ENCODE measurements at places on chromosomes 11 and 22. TPM values are rescaled to one million over a fixed set of nuclear protein-coding genes. Genes with fewer than 3 reads are reported as not detected.

- no peak overlapping the region for H3K4me3 ChIP-seq
- H3K4me1 ChIP-seq: no peaks in the 10 kb centered on the region
- no peaks in the 10 kb centered on the region for H3K27me3 ChIP-seq
- H3K36me3 ChIP-seq: no peaks in the 10 kb centered on the region
Measured at GRCh38 chr11:1199241-1199750, 23.6 kb upstream of the MUC5B start.

XKR3 gene
- not detected for total RNA-seq

DNA sequence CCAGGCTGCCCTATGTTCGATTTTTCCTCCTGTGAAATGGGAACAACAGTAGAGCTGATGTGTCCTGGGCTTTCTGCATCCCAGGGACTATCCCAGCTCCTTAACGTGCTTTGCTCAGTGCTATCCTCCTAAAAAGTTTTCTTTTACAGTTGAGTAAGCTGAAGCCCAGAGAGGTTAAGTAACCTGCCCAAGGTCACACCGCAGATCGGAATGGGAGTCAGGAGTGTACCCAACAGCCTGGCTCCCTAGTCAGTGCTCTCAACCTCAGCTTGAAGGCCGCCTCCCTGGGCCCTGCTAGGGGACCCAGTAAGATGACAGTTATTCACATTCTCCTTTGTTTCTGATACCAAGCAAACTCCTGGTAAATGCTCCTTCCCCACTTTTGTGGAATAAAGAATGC is 45.9 kb downstream of the PARVB start:
- no peaks in the 10 kb centered on the region for H3K4me1 ChIP-seq
- H3K27me3 ChIP-seq: no peaks in the 10 kb centered on the region
- no peaks in the 10 kb centered on the region for H3K36me3 ChIP-seq
- DNase-seq: no peak
- no peak overlapping the region for H3K27ac ChIP-seq

FAT3 gene
- 2.8 TPM for total RNA-seq

PHF21B gene
- total RNA-seq: not detected

- no peaks in the 10 kb centered on the region for H3K27me3 ChIP-seq
- DNase-seq: no peak
- no peak overlapping the region for H3K4me3 ChIP-seq
- no peaks in the 10 kb centered on the region for H3K36me3 ChIP-seq
- no peaks in the 10 kb centered on the region for H3K4me1 ChIP-seq
Measured at GRCh38 chr11:60821827-60822599, 19.9 kb upstream of the CCDC86 start.

ZNF214 gene
- not detected for total RNA-seq

DNA sequence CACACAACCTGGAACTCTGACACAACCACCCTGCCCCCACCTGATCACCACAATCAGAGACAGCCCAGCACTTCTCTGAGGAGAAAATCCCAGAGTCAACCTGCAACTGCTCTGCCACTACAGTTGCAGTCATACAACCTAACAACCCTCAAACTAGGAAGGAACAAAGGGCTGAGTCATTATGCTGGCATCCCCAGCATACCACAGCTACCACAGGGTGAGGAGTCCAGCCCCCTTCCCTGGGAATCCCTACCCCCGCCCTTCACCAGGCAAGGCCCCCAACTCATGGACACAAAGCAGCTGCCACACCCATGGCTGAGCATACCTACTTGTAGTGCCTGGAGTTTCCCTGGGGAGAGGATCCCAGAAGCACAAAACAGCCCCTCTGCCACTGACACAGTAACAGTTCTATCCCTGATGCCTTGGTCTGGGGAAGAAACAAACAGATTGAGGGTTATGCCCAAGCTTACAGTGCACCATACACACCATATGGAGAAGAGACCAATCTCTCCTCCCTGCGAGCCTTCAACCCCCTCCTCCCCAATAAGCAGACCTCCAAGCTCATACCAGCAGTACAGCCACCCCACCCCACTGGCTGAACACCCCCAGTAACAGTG is 68.5 kb upstream of the C11orf58 start:
- H3K4me1 ChIP-seq: no peaks in the 10 kb centered on the region
- no peak for DNase-seq
- H3K27ac ChIP-seq: no peak overlapping the region

SMIM38 gene
- 3.1 TPM for total RNA-seq

GRCh38 chr11:5171856-5172255 is 17.3 kb upstream of the OR52A1 start:
- no peaks in the 10 kb centered on the region for H3K27me3 ChIP-seq
- DNase-seq: no peak
- no peaks in the 10 kb centered on the region for H3K36me3 ChIP-seq
- H3K4me1 ChIP-seq: no peaks in the 10 kb centered on the region
- H3K27ac ChIP-seq: no peak overlapping the region

GRCh38 chr11:2928605-2929530 is at the start of gene PHLDA2:
Gene PHLDA2, minus strand, starts transcription at chr11:2929420. Its CDS starts 56 bp downstream, at chr11:2929364.
- H3K4me1 ChIP-seq: peaks cover 6% of the 10 kb centered on the region
- H3K27ac ChIP-seq: peak within 1 kb of the TSS; percentile 76
- no peaks in the 10 kb centered on the region for H3K27me3 ChIP-seq
- DNase-seq: no peak

SPTBN2 gene
- 3.2 TPM for total RNA-seq

GRCh38 chr11:6757373-6757967 is 14.3 kb downstream of the OR2AG2 start:
- no peak overlapping the region for H3K4me3 ChIP-seq
- H3K36me3 ChIP-seq: no peaks in the 10 kb centered on the region
- no peak overlapping the region for H3K27ac ChIP-seq
- H3K27me3 ChIP-seq: no peaks in the 10 kb centered on the region
- H3K4me1 ChIP-seq: no peaks in the 10 kb centered on the region

TSKU gene
- 121 TPM for total RNA-seq

- no peaks in the 10 kb centered on the region for H3K4me1 ChIP-seq
- no peak overlapping the region for H3K4me3 ChIP-seq
- no peaks in the 10 kb centered on the region for H3K27me3 ChIP-seq
- no peak for DNase-seq
- H3K36me3 ChIP-seq: peaks cover 72% of the 10 kb centered on the region
Measured at GRCh38 chr11:113736323-113736722, 30.2 kb upstream of the TMPRSS5 start.

- peaks cover 20% of the 10 kb centered on the region for H3K4me1 ChIP-seq
- DNase-seq: peak; percentile 46
- H3K36me3 ChIP-seq: no peaks in the 10 kb centered on the region
- no peaks in the 10 kb centered on the region for H3K27me3 ChIP-seq
- H3K27ac ChIP-seq: no peak overlapping the region
Measured at GRCh38 chr22:30212363-30212995, 34.1 kb downstream of the LIF start.

- no peaks in the 10 kb centered on the region for H3K36me3 ChIP-seq
- no peaks in the 10 kb centered on the region for H3K27me3 ChIP-seq
- H3K4me3 ChIP-seq: no peak overlapping the region
- peaks cover 8% of the 10 kb centered on the region for H3K4me1 ChIP-seq
- H3K27ac ChIP-seq: no peak overlapping the region
Measured at GRCh38 chr22:35896111-35896705, 132.4 kb downstream of the RBFOX2 start.

GGTLC2 gene
- total RNA-seq: not detected

Data from ascending aorta (tissue), 2 donors.